ENCODE measurements at places on chromosomes 2 and 18.

DNA sequence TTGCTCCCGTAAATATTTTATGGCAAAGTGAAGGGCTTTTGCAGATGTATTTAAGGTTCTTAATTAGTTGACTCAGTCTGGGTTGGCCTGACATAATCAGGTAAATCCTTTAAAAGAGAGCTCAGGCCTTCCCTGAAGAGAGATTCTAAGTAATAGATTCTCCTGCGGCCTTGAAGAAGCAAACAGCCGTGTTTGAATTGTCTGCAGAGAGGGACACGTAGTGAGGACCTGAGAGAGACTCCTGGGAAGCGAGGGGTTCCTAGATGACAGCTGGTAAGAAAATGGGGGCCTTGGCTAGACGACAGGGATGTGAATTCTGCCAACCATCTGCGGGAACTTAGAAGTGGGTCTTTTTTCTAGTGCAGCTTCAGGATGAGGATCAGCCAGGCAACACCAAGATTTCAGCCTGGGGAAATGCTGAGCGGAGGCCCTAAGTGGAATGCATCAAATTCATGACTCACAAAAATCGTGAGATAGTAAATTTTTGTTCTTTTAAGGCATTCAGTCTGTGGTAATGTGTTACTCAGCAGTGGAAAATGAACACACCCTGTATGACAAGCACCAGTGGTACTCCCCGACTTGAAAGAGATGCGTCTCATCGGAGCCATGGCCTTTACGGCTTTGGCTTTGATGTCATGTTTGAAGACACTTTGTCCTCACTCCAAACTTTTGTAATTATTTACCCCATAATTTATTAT lies 62.1 kb upstream of the SMIM21 start:
- no peak for DNase-seq

DNA sequence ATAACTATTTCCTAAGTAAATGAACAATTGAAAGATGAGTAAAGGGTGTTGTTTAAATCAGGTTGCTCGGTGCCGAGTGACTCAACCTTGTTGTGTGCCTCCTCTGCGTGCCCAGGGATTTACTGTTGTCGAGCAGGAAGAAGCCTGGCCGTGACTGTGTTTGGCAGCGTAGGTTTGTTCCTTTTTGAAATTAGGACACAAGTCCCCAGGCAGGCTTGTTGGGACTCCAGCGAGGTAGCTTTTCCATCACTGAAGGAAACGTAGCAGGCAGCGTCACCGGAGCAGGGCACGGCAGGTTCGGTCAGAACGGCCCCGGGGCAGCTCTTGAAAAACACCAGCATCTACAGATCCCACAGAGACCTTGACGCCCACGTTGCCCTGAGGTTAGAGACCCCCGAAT lies 48.6 kb downstream of the TMEM18 start:
- DNase-seq, result no peak

DNA sequence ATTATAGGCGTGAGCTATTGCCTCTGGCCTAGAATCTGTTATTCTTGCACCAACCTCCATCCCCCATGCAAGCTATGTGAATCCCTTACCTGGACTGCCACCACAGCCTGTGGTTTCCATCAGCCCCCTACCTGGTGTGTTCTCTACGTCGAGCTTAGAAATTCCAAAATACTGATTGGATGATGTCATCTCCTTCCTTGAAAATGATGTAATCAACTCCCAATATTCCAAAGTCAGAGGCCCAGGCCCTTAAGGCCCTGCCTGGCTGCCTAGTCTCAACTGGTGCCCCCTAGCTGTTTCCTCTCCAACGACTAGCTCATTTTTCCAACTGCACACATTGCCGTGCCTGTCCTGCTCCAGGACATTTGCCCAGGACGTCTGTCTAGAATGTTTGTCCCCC lies 41.3 kb upstream of the GBX2 start:
- no peak for DNase-seq

DNA sequence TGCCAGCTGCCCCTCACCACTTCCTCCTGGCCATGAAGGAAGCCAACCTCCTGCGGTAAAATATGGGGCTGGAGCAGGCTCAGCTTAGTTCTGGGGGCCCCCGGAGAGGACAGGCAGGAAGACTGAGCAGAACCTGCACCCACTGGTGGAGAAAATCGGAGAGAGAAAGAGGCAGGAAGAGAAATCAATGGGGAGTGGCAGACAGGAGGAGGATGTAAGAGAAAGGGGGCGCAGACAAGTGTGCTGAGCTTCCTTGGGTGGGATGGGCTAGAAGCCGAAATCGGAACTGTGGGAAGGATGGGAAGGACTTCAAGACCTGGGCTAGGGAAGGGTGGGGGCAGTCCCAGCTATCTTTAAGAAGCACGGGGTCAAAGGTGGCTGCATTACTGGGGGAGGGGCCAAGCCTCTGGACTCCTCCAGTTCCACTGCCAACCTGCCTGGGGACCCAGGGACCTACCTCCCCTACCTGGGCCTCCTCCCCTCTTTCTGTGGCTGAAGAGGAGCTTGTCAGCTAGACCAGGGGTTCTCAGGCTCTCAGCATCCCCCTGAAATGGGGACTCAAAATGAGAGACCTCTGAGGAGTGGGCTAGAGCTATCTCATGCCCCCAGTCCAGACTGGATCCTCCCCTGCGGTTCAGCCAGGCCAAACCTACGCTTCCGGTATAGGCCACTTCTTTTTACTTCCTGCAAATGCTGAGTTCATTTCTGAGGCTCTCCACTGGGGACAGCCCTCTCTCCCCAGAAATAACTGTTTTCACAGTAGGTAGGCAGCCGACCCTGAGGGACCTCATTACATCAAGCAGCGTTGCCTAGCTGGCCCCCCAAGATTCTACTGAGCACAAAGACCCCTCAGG lies 33.6 kb upstream of the B3GNT7 start:
- DNase-seq, result no peak

GRCh38 chr2:157076526-157077161 lies 180.9 kb upstream of the GALNT5 start:
- no peak for DNase-seq

Data from NCI-H774 (cell line).